Fibroblast of skin of abdomen (primary cell): ENCODE measurements at places on chromosomes 6 and 20.

DNA sequence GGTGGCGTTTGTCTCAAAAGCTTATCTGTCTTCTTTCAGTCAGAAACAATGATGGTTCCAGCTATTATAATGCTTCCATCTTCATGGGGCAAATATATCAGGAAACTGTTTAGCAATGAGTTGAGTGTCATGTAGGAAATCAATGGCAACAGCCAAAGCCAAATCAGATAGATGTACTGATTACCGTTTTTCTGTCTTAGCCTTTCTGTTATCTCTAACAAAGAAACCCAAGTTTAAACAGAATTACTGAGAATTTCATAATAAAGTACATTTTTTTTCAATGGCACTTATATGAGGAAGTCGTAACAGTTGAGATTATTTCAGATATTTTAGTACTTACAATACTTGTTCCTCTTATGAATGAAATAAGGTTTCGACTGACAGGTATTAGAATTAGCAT is 1.2 kb downstream of the NOX3 start:
- no peak for DNase-seq

GRCh38 chr6:52925919-52926792 is 16.7 kb upstream of the GSTA3 start:
- no peak for DNase-seq

GRCh38 chr20:8126181-8126580 is 5.9 kb upstream of the PLCB1 start:
- DNase-seq, result no peak

DNA sequence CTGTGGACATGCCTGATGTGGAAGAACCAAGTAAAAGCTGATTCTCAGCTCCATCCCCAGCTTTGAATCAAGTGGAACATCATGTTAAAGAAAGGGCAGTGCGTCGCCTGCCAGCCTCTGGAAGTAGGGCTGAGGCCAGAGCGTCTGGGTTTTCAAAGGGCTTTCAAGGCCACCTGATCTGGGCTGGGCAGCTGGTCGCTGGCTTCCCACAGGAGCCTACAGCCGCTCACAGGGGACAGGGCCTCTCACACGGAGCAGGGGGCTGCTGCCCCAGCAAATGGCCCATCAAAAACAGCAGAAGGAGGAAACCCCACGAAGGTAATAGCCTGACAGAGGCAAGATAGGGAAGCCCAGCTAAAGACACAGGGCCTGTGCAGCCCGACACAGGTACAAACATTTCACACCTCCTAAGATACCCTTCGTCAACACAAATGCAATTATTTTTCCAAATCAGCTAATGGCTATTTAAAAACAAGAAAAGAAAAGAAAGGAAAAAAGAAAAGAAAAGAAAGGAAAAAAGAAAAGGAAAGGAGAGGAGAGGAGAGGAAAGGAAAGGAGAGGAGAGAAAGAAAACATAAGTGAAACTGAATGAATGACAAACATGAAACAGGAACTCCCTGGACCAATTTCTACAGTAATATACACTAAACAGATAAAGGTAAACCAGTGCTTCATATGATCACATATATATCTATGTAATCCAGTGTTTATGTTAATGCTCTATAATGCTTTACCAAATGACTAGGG is 24.8 kb downstream of the RRBP1 start:
- DNase-seq, result no peak

- no peak for DNase-seq
These were observed 346.8 kb upstream of the CNR1 start for GRCh38 chr6:88512951-88513350.

GRCh38 chr20:61346996-61347395 is 94.9 kb downstream of the CDH4 start:
- DNase-seq, result no peak

GRCh38 chr6:157070403-157071107 is 252.8 kb downstream of the TMEM242 start:
- peak; percentile 42 for DNase-seq

DNA sequence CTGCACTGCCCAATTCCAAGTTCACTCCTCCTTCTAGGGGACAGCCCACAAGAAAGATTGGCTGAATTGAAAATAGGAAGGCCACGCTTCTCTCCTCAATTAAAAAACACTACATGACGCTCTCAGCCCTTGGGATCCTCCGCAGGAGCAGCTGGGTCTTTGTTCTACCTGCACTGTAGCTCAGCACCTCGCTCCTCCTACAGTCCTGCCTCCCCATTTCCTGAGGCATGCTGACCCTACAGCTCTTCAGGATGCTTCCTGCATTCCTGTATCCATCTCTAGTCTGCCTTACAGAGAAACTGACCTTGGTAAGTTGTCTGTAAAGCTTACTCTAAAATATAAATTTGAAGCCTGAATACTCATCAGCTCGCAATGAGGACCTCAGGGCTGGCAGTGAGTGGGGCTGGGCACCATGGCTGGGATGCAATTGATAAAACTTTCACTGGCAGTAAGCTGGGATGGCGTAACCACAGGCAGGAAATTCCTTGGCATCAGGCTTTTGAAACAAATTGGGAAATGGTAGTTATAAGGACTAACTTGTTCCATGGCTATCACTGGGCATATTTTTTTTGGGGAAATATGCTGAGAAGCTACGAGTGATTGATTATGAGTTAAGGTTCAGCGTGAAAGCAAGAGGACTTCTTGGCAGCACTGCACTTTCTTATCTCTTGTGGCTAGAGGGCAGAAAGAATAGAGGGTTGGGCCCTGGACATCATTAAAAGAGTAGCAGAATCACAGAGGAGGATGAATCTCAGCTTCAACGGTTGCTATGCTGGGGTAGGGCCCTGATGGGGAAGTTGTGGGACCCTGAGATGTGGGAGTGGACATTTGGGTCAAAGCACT is 11.7 kb upstream of the SIRPB1 start:
- DNase-seq, result no peak

DNA sequence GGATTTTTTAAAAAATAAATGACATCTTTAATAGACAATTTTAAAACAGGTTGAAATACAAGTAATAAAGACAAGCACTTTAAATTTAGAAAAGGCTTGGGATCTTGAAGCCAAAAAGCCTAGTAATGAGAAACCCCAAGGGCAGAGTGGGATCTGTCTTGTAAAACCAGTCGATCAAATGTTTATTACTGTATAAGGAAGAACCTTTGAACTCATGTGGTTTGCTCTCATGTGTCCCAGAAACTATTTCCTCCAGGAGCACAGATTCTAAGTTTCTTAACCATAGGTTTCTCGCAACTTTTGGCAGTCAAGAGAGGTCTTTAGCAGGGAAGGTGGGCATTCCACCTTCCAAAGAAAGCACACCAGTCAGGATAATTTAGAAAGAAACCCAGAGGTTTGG is 541.7 kb upstream of the BTBD3 start:
- no peak for DNase-seq

DNA sequence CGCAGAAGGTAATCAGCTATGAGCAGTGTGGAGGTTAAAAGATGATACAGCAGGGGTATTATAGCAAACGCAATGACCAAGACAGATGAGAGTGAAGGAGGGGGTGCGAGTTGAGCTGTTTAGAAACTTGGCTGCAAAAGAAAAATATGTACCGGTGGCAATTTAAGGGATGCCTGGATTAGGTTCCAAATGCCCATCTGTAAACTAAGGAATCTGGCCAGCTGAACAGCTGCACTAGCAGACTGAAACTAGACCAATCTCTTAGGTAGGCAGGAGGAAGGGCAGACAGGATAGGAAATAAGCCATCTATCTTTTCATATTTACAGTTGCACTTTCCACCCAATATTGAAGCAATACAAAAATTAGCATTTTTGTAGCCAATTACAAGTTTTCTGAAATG is 407.6 kb downstream of the HTR1B start:
- no peak for DNase-seq

DNA sequence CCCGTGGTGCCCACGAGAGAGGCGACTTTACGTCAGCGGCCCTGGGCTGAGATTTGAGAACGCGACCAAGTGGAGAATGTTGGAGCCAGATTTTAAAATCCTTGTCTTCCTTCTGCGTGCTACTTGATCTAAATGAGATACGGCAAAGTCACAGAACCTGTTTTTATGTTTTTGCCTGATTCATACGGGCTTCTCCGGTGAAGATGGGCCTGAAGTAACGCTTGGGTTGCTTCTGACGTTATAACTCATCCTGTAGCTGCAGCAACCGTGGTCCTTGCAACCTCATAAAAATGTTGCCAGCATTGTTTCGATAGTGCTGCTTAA is 462 bp upstream of the SLC35B3 start:
- no peak for DNase-seq

DNA sequence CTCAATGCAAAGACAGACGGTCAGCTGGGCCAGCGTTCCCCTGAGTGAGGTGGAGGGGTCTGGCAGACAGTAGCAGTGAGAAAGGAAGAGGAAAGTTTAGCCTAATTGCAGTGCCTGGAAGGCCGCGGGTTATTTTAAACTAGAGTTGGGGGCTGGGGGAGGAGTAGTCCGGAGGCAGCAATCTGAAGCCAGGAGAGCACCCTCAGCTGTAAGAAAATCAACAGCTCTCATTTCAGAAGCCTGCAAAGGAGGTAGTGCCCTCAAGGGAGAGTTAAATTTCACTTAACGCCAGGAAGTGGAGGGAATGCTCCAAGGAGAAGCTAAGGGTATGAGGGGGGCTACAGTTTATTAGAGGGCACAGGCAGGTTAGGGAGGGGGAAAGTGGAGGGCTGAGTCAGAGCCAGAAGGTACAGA is 26.9 kb downstream of the RING1 start:
- no peak for DNase-seq

- peak; percentile 92 for DNase-seq
These were observed 31.1 kb downstream of the CNKSR3 start for GRCh38 chr6:154479351-154479769.

DNA sequence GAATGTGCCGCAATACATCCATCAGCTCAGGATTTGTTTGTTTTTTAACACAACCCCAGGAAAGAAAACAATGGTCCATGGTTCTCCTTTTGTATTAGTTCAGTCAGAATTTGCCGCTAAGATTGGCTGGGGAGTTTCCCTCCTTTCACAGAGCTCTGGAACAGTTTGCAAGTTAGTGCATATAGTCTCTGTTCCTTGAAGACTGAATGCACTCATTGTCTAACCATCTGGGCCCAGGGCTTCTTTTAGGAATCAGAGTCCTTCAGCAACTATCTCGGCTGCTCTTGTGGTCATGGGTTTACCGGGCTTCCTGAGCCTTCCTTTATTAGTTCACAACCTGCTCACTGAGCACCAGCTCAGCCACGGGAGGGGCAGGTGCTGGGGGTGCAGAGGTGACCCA is 121.3 kb downstream of the SLC23A2 start:
- no peak for DNase-seq

GRCh38 chr6:118419448-118420394 is 128.4 kb upstream of the PLN start:
- DNase-seq, result peak; percentile 5

GRCh38 chr20:50758992-50759391 is 27.6 kb downstream of the PARD6B start:
- no peak for DNase-seq

- no peak for DNase-seq
These were observed 7.2 kb upstream of the PIM1 start for GRCh38 chr6:37162740-37163139.

DNA sequence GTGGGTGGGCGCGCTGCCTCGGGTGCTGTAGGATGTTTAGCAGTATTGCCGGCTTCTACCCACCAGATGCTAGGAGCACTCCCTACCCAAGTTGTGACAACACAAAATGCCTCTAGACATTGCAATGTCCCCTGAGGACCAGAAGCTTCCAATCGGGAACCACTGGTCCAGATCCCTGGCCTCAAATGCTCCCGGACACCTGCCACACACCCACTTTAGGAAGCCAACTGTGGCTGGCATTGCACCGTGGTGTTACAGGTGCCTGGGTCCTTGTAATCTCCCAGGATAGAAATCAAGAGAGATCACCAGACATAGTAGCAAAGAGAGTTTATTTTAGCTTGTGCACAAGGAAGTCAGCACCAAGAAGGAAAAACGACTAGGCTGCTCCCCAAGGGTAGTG is 14.9 kb upstream of the RNASET2 start:
- no peak for DNase-seq

DNA sequence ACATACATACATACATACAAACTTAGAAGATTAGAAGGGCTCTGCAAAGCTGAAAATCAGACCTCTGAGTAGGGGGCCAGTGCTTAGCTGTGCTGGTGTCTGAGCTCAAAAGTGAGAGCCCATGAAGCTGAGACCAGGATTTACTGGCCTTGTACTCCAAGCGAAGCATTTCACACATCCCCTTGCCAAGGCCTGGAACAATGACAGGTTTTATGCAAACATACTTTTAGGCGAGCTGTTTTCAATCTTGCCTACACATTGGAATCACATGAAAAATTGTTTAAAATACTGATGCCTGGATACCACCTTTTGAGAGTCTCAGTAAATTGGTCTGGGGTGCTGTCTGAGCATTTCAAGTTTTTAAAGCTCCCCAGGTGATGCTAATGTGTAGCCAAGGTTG is 80.9 kb upstream of the SRSF6 start:
- no peak for DNase-seq

- no peak for DNase-seq
These were observed 39.0 kb downstream of the PLAGL1 start for GRCh38 chr6:143969077-143969476.

DNA sequence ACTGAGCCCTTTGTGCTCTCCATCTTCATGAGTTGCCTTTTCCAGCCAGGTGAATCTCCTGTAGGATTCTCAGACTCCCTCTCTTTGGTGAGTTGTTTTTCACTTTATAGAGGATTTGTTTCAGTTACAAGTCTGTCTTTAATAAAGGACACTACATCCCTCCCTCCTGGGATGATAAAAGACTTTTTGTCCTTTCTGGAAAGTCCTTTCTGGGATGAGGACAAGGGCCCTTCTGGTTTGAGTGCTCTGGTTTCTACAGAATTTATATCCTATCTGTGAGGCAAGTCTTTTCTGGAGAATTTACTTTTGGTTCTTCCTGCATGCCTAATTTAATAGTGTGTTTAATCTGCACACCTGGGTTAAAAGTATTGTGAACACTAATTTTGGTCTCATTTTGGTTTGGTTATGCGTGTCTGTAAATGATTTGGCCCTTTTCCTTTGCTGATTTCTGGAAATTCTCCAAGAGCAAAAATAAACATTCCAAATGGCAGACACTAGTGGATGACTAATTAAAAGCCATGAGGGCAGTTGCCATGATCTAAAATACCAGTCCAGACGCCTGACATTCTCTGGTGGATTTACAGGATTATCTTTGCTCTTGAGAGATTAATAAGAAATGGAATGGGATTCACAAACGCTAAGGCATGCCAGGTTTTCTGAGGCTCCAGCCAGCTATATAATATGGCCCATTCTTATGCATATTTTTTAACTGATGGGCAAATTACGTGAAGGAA is 44.8 kb downstream of the TCP11 start:
- peak; percentile 95 for DNase-seq
